Forelimb muscle (tissue), 1 donor: ENCODE measurements at places on chromosomes 6 and 20. TPM values are rescaled to one million over a fixed set of nuclear protein-coding genes. Genes with fewer than 3 reads are reported as not detected.

DNA sequence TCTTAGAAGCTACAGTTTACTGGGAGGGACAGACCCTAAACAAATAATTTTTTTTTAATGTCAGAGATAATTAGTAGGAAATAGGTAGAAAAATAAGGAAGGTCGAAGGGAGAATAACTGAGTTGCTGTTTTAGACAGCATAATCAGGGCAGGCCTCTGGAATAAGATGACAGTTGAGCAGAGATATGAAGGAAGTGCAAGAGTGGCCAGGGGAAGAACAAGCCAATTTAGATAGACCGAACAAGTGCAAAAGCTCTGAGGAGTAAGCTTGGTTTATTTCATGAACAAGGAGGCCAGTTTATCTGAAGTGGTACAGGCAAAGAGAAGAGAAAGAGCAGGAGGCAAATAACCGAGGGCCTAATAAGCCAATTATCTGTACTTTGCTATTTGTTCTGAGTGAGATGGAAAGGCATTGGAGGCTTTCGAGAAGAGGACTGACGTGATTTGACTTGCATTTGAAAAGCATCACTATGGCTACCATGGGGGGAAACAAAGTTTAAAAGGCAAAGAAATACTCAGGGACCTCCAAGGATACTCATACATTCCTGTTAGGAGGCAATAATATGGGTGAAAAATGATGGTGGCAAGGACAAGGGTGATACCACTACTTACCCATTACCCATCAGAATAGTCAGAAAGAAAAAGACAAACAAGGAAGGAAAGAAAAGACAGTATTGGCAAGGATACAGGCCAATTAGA is 19.7 kb downstream of the PROCR start:
- no peak for DNase-seq

GRCh38 chr6:25042984-25043725 is 107.4 kb upstream of the RIPOR2 start:
- no peak for DNase-seq

GRCh38 chr20:1210501-1210900 is 7.2 kb downstream of the C20orf202 start:
- no peak for DNase-seq

DNA sequence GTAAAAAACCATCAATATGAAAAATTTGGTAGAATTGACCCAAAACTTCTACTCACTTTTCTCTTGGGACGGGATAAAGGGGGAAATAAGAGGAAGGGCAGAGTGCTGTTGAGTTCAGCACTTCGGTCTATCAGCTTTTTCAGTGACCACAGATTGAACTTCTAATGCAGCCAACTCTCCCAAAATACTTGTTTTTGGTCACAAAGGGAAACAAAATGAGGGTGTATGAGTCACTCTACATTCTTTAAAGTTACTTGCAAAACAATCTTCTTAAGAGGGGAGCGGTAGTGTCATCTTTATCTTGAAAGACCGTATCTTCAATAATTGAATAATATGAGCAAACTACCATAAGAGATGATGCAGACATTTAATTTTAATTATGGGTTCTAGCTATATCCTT is 661.3 kb downstream of the CD109 start:
- DNase-seq: no peak

The TRAPPC3L gene
- 0.09 TPM for polyA plus RNA-seq

- no peak for DNase-seq
Measured at GRCh38 chr6:23783901-23784300, 342.1 kb upstream of the NRSN1 start.

DNA sequence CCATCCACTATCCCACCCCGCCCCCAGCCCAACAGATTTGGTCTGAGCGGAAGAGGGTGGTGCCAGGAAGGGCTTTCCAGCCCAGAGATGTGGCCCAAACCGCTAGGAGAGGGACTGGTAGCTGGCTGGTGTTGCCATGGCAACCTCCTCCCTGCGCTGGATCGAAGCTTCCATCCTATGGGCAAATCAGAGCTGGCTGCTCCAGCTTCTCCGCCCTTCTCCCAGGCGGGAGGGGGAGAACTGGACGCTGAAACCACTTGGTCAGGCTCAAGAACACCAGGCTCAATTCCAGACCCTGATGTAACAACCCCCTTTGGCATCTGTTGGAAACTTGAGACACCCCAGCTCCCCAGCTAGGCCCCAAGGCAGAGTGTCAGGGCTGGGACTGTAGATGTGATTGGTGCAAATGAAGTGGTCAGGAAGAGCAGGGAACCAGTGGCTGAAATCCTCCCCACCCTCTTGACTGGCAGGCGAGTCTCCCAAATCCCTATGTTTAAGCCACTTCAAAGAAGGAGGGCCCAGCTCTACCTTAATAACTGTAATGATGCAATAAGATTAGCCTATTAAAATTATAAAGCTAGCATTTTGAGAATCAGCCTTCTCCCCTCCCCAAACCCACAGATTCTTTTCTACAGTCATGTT is 4.2 kb downstream of the RIMS4 start:
- DNase-seq: peak; percentile 80

DNA sequence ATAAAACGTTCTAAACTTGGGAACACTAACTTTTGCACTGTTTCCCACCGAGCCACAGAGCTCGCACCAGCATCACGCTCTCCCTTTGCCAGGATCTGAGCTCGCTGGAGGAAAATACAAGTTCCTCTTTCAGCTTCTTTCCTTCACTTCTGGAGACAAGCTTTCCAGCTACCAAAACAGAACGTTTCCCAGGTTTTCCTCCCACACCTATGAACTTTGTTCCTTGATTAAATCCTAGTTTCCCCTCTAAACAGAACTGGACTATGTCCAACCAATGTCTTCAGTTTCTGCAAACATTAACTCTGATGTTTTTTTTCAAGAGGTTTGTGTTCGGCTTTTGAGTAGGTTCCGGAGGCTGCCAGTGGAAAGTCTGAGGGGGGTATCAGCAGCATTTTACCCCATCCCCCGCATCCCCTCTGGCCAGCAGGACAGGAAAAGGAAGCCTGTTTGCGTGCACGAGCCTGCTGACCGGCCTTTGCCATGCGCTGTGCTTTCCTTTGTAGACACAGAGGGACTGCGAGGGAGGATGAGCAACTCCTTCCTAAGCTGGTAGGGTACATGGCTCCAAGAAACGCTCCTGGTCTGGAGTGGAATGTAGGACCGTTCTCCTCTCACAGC is 135.5 kb downstream of the LY86 start:
- no peak for DNase-seq

The THEMIS gene
- not detected for polyA plus RNA-seq

- DNase-seq: no peak
Measured at GRCh38 chr6:69817358-69817757, 20.5 kb upstream of the LMBRD1 start.

The CRIP3 gene
- 1.7 TPM for polyA plus RNA-seq

The INSM1 gene
- polyA plus RNA-seq: 0.14 TPM

GRCh38 chr6:165707067-165707853 is 44.2 kb upstream of the PDE10A start:
- DNase-seq: no peak

The ZNF311 gene
- 1.6 TPM for polyA plus RNA-seq

GRCh38 chr20:44961011-44961869 is 1.0 kb upstream of the TOMM34 start:
- DNase-seq: no peak

The TXLNB gene
- polyA plus RNA-seq: 137 TPM

The TPD52L1 gene
- polyA plus RNA-seq: 46.1 TPM

- DNase-seq: no peak
Measured at GRCh38 chr6:89022798-89023197, 57.8 kb upstream of the PNRC1 start.

DNA sequence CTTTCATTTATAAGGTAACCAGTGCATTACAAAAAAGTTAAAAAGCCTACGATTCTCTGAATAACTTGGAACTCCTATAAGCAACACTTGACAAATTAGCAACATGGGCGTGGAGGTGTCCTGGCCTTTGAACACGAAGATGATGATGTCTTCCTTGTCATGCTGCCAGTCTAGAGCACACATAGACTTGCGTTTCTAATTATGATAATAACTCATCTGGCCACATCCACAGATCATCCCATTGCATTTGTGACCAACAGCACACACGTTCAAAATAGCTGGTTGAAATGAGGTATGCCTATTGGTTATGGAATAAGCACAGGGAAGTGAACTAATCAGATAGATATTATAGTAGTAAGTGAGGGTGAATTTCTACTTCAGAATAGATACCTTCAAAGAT is 608.9 kb downstream of the PRKN start:
- DNase-seq: no peak

The ISM1 gene
- polyA plus RNA-seq: 0.76 TPM

DNA sequence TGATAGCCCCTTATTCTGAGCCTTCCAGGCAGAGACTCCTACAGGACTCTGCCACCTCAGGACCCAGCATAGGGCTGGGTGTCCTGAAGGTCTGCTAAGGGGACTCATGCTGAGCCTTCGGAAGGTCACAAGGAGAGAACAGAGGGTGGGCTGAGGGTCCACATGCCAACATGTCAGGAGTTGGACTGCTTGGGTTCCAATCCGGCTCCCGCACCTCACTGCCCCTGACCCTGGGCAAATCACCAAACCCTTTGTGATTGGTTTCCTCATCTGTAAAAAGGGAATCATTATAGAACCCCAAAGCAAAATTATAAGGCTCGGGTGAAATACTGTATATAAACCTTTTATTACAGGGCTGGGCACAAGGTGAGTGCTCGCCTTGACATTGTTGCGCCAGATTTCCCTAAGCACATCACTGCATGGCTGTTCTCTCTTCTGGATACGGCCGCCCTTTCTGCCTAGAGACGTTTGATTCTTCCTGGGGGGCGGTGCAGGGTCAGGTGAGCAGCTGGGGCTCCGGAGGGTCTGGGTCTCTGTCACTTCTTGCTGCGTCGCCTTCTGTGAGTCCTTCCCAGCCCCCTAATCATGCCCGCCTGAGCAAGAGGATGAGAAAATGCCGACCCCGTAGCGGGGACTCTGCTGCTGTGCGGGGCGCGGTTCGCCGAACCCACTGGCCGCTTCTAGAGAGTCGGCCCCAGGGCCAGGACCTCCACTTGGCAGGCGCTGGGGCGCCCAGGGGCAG is 90.5 kb upstream of the EPB41L1 start:
- no peak for DNase-seq

DNA sequence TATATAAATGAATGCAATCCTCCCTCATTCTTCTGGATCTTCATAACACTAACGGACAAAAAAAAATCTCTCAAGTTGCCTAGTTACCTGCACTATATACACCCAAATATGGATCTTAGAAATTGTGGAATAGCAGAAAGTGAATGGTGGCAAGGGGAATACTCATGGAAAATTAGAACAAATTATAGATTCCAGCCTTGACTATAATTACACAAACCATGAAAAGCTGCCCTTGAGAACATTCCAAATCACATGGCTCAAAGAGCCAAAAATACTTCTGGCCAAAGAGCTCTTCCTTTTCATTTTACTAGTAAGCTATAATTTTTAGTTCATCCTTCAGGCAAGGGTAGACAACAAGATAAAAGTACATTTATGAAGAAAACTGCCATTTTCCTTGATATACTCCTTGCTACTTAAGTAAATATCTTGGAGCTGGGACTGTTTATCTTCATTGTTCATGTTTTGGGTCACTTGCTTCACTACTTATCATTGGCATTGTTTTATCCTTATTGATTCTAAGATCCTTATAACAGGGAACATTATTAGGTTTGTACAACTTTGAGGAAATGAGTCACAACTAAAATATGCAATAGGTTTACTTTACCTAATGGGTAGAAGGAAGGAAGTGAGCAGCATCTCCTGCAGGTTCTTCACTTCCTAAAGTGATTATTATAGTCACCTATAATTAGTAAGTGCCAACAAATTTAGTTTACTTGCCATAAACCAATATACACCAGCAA is 6.4 kb upstream of the MTRES1 start:
- no peak for DNase-seq

GRCh38 chr20:41334443-41335421 is 5.9 kb upstream of the LPIN3 start:
- DNase-seq: no peak

GRCh38 chr6:140855520-140855919 is 1277.2 kb upstream of the GJE1 start:
- DNase-seq: no peak

GRCh38 chr6:118029967-118030366 is 122.9 kb downstream of the SLC35F1 start:
- DNase-seq: no peak

DNA sequence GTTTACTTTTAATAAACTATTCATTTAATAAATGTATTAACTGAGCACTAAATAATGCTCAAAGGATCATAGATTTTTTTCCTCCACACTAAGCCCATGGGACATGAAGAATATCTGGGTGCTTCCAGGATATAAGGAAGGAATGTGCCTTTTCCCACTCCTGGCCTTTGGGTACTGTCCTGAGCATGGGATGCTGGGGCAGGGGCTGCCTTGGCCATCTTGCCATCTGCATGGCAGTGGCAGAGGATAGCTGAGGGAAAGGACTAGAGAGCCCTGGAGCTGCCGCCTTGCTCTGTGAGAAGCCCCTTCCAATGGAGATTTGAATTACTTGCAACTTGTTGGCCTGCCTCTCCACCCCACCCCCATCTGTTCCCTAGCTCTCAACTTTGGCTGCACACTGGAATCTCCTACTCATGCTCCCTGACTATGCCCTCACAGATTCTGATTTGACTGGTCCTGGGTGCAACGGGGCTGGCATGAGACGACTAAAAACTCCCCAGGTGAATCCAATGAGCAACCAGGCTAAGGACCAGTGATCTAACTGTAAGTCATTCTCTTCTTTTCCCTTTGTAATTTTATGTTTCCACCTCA is 15.6 kb downstream of the DDRGK1 start:
- no peak for DNase-seq

The CYP21A2 gene
- polyA plus RNA-seq: 1.0 TPM

The SLC13A3 gene
- polyA plus RNA-seq: 3.3 TPM

The FOXC1 gene
- 1.7 TPM for polyA plus RNA-seq

- DNase-seq: no peak
Measured at GRCh38 chr6:130674604-130675003, 152.6 kb upstream of the SMLR1 start.

DNA sequence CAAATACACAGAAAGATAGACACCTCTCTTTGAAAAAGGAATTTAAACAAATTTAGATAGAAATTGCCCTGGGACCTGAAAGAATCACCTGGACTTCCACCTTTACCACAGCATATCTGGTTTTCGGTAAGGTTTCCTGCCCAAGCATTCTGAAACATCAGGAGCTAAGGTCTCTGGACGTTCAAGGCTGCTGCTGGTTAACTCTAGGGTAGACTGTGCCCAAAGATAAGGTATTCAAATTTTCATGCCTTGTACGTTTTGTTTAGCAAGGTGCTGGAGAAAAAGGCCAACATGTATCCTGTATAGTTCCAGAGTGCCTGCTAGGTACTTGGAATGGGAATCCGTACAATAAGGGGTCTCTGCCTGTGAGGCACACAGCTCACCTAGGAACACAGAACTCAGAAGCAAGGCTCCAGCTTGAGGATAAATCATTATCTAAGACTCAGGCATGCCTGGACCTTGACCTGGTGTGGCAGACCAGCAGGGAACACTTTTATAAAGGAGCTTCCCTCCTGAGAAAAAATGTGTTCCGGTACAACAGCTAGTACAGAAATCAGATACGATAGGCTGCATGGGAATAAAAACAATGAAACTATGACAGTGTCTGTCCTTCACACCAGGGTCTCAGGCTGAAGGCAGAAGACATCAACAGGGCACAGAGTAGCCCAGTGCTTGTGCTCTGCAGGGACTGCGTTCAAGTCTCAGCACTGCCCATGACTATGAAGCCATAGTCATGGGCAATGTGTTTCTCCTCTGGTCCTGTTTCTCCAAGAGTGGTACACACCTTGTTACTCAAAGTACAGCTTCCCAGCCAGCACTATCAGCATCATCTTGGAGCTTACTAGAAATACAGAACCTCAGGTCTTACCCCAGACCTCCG is 70.4 kb downstream of the METTL24 start:
- no peak for DNase-seq

GRCh38 chr20:59673288-59673997 is 69.1 kb downstream of the PHACTR3 start:
- DNase-seq: no peak

- no peak for DNase-seq
Measured at GRCh38 chr20:62786157-62786556, 10.1 kb upstream of the MRGBP start.

The RBM38 gene
- 61.8 TPM for polyA plus RNA-seq
